Stimulated activated CD8-positive, alpha-beta memory T cell treated with anti-CD3 and anti-CD28 coated beads, Interleukin-4, amount 100 ng/mL, for 1 hour (primary cell): ENCODE measurements at places on chromosomes 4 and X.

- no peak for DNase-seq
Measured at GRCh38 chrX:15158736-15159406, 111.0 kb downstream of the ASB9 start.

- DNase-seq: no peak
Measured at GRCh38 chr4:139802931-139803330, 137.3 kb downstream of the MGST2 start.

DNA sequence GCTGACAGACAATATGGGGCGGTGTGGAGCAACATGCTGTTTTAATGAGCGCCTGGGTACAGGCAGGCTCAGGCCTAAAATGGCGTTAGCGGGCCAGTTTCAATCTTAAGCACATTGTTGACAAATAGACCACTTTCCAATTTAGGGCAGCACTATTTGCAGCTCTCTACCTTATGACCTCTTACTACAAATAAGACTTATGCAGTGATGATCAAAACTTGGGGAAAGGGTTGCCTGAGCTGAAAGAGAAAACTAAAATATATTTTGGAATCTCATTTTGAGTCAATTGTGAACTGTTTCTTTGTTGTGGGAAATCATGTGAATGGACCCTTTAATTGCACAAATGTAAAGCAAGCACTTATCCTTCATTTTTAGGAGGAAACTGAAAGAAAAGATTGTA, 25.5 kb upstream of the GPAT3 start:
- DNase-seq: no peak

GRCh38 chrX:131288738-131289511, at the start of gene IGSF1:
Gene IGSF1 (minus strand): TSS chrX:131289306. CDS start chrX:131286674, 2,632 bp downstream.
- DNase-seq: no peak

- DNase-seq: no peak
Measured at GRCh38 chr4:168781341-168781740, 228.7 kb downstream of the CBR4 start.

GRCh38 chr4:108203377-108203776, 34.6 kb upstream of the LEF1 start:
- DNase-seq: no peak

GRCh38 chrX:71118985-71119535, 664 bp downstream of the MED12 start:
- DNase-seq: no peak

DNA sequence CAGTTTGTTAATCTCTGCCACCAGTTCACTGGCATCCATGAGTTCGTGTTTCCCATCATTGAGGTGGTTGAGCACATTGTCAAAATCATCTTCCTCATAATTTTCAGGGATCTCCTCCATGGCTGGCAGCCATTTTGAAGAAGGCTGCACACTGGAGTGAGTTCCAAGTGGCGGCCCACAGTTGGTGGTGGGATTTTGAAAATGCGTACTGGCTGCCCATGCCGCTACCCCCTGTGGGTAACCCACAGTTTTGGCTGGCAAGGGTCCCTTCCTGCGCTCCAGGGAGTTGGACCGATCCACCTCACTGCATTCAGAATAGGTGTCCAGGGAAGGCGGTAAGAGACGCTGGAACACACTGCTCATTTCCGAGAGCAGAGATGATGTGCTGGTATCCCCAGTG, 11.2 kb downstream of the PCDH18 start:
- DNase-seq: no peak

GRCh38 chr4:52096048-52096447, 44.9 kb downstream of the SPATA18 start:
- DNase-seq: no peak

DNA sequence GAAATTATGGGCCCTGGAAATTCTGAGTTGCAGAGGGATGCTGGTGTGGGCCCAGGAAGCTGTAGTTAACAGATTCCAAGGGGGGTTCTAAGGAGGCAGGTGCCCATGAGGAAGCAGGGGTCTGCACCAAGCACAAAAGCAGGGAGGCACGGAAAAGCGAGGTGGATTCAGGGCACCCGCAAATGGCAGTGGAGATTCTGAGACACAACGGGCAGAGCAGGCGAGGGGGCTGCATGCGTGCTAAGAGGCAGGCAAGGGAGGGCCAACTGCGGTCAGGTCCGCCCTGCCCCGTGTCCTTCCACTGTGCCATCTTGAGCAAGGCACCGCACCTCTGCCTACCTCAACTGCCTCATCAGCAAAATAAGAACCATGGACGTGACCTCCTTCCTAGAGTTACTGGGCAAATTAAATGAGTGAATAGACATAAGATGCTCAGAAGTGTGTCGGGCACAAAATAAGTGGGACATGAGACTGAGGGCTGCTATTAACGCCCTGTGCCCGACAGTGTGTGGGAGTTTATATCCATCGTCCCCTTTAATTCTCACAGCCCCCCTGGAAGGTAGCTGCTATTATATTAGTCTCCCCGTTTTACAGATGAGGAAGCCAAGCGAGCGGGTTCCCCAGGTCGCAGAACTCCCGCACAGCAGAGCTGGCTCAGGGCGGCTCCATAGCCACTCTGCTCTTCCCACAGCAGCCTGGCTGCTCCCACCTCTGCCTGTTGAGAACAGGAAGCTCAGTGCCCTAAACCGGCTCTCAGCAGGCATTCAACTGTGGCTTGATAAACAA, 67.6 kb downstream of the PPP2R2C start:
- no peak for DNase-seq

- DNase-seq: no peak
Measured at GRCh38 chrX:141714680-141715079, 16.1 kb upstream of the SPANXD start.
